GM12891 (cell line): ENCODE measurements at places on chromosomes 4 and X.

DNA sequence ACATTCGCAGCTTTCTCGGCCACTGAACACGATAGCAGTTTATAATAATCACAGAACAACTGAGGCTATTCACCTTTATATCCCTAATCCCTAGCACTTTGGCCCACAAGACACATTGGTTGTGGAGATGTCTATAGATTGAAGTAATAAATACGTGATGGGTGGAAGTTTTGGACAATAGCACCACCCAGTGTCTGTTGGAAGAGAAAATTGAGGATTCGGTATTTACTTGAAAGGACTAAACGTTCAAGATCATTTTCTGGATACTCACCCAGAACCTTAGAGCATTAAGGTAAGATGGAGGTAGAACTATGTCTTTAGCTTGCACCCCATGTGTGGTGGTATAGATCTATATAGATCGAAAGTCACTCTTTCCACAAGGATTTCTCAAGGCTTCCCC, 787 bp upstream of the TMSB15A start:
- no peak for DNase-seq

- no peak for DNase-seq
Observed at GRCh38 chr4:107219681-107220080, 183.6 kb upstream of the DKK2 start.

GRCh38 chr4:86592553-86593249, 1.4 kb upstream of the PTPN13 start:
- DNase-seq: no peak

- no peak for DNase-seq
Observed at GRCh38 chr4:185793716-185794115, 18.3 kb downstream of the SORBS2 start.

DNA sequence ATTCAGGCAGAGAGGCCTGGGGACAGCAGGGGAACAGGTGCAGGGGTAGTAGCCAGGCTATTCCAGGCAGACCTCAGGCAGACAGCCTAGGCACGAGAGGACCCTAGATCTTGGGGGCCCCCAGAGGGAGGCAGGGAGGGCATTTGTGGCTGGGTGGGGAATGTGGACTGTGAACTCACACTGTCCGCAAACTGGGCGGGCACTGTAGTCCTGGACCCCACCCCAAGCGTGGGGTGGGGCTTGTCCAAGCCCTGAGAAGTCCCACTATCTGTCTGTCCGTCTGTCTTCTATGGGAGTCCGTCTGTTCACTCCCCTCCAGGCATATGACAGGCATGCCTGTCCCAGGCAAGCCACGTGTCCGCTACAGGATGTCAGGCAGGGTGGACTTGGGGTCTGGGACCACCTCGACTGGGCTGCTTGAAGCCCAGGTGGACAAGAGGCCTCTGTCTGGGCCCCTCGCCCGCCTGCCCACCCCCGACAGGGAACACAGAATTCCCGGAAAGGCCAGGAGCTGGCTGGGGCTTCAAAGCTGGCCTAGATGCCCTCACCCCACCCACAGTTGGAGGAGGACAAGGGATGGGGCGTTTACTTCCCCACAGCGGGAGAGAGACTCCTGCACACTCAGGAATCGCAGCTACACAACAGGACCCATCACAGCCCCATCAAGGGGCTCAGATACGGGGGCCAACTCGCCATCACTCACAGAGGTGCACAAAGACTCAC, at the start of gene SLC38A5:
SLC38A5 (minus strand) TSS at position 151 of the 723 bp plus-strand sequence. CDS start 2,336 bp downstream, outside the sequence.
- DNase-seq: no peak

DNA sequence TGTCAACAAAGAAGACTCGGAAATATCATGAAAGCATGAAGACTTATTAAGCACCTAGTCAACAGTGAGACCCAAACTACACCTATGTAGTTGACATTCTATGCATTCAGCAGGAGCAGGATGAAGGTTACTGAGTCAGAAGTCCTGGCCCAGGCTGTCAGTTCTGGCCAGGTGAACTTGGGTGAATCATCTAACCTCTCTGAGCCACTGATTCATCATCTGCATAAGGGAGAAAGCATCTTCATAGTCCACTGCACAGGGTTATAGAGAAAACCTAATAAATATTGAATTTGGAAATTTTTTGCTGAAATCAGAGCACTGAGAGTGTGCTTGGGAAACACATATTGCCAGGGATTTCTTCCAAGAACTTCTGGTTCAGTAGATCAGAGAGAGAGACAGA, 296.0 kb upstream of the SFRP2 start:
- no peak for DNase-seq

GRCh38 chr4:61177367-61177766, 22.8 kb upstream of the ADGRL3 start:
- DNase-seq: no peak

DNA sequence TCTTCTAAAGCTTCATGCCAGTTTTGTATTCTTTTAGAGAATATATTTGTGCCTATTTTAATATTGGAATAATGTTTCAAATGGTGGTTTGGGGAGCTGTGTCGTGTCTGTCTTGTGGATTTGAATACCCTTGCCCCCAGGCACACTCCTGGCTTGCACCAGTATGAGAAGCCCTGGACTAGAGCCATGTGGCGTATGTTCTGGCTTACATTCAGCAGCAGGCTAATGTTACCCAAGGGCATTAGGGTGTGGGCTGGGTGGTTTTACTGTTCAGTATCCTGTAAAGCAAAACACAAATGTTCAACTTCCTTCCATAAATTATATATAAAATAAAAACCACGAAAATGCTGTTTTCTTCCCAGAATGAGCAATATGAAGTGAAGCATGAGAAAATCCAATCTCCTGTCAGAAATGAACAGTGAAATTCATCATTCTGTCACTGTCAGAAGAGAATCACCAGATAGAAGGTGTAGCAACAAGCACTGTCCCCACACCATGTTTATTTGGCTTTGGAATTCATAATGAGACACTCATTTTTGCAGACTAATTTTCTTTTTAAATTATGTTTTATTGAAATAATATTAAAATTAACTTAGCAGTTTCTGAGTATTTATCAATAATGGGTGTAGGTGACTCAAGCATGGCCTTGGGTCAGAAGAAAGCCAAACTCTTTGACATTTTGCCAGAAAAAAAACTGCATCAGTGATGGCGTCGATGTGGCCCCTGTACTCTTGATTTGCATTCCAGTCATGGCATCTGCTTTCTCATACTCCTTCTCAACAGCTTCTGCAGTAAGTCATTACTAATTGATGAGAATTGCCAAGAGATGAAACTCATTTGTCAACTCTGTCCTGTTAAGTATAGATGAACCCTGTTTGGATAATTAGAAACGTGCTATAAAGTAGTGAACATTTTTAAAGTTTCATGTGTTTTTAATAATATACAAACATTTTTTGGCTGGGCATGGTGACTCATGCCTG, 43.8 kb downstream of the WWC2 start:
- DNase-seq: no peak

DNA sequence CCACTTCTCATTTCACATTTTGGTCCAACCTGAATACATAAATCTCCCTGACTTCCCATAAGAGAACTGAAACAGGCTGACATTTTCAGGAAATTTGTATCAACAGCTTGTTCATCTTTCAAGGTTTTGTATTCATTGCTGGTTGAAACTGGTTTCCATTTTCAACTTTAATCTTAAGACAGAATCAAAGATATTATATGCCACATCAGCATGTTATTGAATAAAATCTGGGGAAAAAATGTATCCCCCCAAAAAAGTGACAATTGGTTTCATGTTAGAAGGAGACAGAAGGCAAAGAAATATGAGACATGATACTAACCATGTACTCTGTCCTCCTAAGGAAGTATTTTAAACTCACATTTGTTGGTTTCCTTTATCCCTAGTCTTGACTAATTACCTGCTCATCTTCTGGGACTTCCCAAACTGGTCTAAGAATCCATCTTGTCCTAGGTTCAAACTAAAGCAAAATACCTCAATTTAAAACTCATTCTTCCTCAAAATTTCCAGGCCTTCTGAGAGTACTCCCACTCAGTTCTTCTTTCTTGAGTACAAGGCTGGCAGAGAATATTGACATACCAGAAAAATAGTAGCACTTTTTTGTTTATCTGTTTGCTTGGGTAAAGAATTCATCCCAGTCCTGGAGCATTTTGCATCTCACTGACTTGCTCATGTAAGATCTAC, 3.1 kb upstream of the ANTXR2 start:
- DNase-seq: no peak

- peak; percentile 1 for DNase-seq
Observed at GRCh38 chrX:6021316-6022091, 207.2 kb downstream of the NLGN4X start.

DNA sequence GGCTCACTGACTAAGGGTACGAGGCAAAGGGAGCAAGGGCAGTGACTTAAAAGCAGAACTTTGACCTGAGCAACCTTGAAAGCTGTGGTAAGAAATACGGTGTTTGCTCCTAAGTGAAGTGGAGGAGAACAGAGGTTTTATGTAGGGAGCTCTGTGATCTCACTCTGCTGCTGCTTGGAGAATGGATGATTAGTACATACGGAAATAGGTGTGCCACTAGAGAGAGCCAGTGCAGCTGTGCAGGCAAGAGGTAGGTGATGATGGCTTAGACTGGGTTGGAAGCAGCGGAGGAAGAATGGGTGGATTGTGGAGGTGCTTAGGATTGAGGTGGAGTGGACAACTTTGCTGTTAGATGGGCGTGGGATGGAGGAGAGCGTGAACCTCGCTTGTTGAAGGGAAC, 85.0 kb downstream of the FAM193A start:
- DNase-seq: no peak

GRCh38 chrX:26918631-26919030, 544.5 kb downstream of the PPP4R3C start:
- DNase-seq: no peak

- no peak for DNase-seq
Observed at GRCh38 chr4:141121768-141122454, 11.4 kb downstream of the RNF150 start.

DNA sequence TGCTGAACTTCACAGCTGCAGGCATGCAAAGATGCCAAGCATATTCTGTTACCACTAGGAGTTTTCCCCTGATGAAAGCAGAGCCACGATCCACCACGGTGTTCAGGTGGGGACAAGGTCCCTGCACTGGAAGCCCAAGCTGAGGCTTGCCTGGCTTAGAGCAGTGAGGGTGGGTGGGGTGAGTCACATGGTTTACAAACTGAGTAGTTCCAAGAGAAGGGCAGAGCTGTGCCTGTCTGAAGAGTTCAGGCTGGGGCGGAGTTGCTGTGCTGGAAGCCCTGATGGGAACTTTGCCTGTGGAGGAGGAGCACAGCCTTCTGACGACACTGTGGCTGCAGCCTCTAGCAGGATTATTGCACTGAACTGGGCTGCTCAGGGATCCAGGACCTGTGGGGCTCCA, 45.5 kb downstream of the FAM9B start:
- DNase-seq: no peak

DNA sequence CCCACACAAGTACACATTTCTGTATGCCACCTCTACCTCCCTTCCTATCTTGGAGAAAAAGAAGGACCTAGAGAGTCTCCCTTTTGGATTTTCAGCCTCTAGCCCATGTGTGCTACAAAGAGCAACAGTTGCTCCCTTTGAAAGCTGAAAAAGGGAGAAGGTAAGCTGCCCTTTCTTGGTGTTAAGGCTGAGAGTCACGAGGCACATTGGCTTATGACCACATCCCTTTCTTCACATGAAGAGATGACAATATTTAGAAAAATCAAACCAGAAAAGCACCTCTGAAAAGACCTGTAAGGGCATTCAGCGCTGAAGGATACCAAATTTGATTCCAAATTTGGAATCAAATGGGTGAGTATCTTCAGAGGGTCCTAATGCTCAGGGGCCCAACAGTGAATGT, 6.4 kb upstream of the FGFBP1 start:
- DNase-seq: no peak
